Activated CD4-positive, alpha-beta T cell treated with anti-CD3 and anti-CD28 coated beads, Interleukin-10, Interleukin-2, amounts not matched to agents 100 ng/mL and 50 ng/mL, durations not matched to agents 16 hours and 8 hours (primary cell): ENCODE measurements at places on chromosomes 3 and 15.
A peak's percentile ranks its signal among the peaks of the same experiment; 100 is the strongest.

- DNase-seq: peak; percentile 7
Measured at GRCh38 chr3:20013396-20013795, 1.3 kb upstream of the PP2D1 start.

DNA sequence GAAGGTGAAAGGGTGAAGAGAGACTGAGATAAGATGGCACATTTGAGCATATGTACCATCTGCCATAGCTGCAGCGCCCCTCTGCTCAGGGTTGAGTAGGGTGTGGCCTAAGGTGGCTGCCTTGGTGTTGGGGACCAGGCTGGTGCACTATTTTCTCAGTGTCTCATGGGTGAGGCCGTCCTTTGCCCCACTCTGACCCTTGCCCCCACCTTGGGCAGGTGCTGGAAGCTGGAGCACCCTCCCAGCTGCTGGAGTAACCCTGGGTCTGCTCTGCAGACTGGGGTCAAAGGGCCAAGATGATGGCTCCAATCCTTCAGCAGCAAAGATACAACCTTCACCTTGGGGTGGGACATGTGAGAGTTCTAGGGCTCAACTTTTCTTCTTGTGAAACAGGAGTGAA is 69.2 kb downstream of the DAPK2 start:
- DNase-seq: no peak

DNA sequence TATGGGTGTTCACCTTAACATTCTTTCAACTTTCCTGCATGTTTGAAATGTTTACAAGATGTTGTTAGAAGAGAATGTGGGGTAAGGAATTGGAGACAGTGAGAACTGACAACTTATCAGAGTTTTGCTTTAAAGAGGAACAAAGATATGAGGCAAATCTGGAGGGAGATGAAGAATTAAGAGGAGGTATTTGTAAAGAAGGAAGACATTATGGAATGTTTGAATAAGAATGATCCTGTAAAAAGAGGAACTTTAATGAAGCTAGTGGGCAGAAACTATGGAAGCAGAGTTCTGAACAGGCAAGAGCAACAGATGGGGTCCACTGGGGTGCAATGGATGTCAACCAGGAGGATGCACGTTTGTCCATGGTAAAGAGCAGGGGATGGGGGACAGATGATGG is 27.7 kb downstream of the PLD1 start:
- DNase-seq: no peak

GRCh38 chr3:69406163-69406562 is 20.3 kb upstream of the FRMD4B start:
- no peak for DNase-seq

GRCh38 chr3:59751606-59752005 is 701.8 kb upstream of the CFAP20DC start:
- DNase-seq: no peak

DNA sequence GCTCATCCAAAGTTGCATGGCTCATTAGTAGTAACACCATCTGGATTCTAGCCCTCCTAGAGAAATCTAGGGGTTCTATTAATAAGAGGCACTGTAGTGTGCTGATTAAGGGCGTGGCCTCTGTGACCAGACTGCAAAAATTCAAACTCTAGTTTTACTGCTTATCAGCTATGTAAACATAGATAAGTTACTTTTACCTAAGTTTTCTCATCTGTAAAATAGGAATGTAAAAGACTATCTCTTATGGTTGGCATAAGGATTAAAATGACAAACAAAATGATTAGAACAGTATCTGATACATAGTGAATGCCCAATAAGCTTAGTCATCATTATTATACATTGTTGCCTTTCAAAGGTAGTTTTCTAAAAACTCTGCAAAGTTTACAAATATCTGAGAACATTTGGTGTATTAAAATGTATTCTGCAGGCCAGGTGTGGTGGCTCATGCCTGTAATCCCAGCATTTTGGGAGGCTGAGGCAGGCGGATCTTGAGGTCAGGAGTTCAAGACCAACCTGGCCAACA is 4.5 kb downstream of the PTX3 start:
- no peak for DNase-seq

GRCh38 chr3:46660003-46660402 is 33.5 kb downstream of the ALS2CL start:
- DNase-seq: no peak

- no peak for DNase-seq
Measured at GRCh38 chr3:112508860-112509259, 9.6 kb upstream of the BTLA start.

- peak; percentile 30 for DNase-seq
Measured at GRCh38 chr3:114504941-114505628, 211.3 kb downstream of the TIGIT start.

DNA sequence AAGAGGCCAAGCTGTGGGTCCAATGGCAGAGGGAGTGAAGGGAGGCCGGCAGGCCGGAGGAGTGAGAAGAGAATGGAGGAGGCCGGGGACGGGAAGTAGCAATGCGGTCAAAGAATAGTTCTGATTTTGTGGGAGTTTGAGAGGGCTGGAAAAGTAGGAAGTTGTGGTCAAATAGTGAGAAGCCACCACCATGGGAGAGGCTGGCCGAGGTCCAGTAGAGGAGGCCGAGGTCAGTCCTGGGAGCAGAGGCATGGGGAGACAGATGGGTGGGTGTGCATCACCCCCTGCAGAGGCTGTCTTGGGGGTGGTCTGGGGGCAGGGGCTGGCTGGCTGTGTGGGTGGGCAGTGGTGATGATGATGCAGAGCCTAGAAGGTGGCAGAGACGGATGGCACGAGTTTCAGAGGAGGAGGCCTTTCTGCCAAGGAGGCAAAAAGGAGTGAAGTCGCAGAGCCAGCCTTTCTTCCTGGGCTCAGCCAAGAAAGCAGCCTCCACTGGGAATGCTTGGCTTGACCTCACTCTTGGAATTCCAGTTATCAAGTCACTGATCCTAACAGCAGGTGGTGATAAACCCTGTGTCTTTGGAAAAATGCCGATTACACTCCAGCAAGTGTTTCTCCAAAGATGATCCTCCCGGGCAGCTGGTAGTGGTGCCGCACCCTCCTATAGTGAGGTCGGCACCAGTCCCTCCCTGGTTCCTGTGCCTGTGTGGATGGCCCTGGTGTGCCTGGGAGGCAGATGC is 57.3 kb downstream of the ARNT2 start:
- DNase-seq: no peak

GRCh38 chr15:63628123-63628822 is 31.1 kb downstream of the FBXL22 start:
- DNase-seq: no peak

- DNase-seq: no peak
Measured at GRCh38 chr3:123055352-123055751, 11.5 kb upstream of the PDIA5 start.

DNA sequence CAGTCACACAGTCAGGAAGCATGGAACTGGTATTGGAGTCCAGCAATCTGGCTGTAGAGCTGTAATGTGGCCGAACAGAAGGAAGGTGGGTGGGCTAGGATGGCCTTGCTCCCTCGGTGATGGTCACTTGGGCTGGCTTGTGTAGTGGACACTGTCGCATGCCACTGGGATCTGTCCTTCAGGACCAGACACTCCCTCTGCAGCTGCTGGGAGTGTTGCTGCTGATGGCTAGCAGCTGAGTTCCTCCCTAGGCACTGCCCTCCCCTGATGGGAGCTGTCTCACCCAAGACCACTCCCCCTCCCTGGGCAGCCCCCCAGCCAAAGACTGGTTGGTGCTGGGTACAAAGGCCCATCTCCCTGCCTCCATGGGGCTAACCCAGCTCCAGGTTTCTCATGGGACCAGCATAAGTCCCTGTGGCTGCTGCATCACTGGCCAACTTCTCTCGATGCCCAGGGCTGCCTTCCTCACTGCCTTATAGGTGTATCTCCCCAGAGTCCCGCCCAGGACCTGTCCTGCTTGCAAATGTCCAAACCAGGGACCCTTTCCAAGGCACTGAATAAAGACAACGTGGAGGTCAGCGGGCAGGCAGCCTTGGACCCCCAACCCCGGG is 48.4 kb downstream of the WNT7A start:
- DNase-seq: no peak

GRCh38 chr15:32965897-32966296 is 228.6 kb downstream of the FMN1 start:
- no peak for DNase-seq

DNA sequence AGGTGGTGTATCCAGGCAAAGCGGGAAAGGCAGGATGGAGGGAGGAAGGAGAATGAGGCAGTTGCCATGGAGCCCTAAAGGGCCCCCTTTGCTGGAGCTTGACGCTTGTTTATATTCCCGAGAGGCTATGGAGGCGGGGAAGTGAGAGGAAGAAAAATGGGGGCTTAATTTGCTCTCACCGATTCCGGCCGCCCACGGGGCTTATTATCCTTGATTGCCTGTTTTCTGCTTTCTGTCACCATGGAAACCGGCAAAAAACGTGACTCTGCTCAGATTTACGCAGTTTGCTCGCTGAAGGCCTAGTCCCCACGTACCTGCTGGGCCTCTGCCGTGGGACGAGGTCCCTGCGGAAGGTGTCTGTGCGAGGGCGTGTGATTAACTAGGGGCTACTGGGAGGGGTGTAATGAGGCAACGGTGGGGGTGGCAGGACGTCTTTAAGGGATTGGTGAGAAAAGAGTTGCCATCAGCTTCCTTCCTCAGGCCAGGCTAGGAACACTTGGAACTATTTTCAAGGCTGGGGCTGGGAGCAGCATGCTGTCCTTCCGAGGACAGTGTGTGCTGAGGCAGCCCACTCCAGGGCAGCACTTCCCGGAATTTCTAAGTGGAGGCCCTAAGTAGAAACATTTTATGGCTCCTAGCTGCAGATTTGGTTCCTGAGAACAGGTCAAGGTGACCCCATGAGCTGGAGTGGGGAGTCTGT is 110.8 kb upstream of the NDN start:
- no peak for DNase-seq

GRCh38 chr15:58521293-58521991 is 89.7 kb downstream of the LIPC start:
- no peak for DNase-seq

DNA sequence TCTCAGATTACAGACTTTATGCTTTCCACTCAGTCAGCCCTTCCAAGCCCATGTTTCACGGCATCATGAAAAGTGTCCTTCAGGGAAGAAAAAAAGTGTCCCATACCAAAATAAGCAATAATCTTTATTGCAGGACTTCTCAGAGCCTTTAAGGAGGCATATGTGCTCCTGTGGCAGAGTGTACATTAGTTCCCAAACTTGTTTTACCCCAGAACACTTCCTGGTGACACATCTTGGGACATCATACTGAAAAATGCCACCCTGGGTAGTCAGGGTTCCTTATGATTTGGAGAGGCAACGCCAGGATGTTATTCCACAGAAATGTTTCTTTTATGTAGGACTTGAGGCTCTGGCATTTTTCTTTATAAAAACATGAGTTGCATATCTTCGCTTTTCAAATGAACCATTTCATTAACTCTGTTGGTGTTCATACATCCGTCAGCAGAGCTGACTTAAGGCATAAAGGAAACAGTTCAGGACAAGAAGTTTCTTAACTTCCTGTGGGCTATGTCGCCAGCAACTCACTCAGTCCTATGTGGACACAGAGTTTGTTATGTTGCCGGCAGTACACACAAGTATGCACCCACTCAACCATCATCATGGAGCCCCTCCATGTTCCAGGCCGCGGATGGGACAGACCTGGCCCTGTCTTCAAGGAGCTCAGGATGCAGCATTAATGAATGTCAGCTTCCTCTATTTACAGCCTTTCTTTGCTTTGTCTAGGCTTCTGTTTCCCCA is 63.8 kb downstream of the CASR start:
- DNase-seq: no peak

- DNase-seq: no peak
Measured at GRCh38 chr3:154060238-154061000, 60.8 kb upstream of the ARHGEF26 start.

DNA sequence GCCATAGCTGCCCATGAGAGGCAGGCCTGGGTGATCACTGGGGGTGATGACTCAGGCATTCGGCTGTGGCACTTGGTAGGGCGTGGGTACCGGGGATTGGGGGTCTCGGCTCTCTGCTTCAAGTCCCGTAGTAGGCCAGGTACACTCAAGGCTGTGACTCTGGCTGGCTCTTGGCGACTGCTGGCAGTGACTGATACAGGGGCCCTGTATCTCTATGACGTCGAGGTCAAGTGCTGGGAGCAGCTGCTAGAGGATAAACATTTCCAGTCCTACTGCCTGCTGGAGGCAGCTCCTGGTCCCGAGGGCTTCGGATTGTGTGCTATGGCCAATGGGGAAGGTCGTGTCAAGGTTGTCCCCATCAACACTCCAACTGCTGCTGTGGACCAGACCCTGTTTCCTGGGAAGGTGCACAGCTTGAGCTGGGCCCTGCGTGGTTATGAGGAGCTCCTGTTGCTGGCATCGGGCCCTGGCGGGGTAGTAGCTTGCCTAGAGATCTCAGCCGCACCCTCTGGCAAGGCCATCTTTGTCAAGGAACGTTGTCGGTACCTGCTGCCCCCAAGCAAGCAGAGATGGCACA is 5.3 kb downstream of the WDR6 start:
- DNase-seq: no peak

DNA sequence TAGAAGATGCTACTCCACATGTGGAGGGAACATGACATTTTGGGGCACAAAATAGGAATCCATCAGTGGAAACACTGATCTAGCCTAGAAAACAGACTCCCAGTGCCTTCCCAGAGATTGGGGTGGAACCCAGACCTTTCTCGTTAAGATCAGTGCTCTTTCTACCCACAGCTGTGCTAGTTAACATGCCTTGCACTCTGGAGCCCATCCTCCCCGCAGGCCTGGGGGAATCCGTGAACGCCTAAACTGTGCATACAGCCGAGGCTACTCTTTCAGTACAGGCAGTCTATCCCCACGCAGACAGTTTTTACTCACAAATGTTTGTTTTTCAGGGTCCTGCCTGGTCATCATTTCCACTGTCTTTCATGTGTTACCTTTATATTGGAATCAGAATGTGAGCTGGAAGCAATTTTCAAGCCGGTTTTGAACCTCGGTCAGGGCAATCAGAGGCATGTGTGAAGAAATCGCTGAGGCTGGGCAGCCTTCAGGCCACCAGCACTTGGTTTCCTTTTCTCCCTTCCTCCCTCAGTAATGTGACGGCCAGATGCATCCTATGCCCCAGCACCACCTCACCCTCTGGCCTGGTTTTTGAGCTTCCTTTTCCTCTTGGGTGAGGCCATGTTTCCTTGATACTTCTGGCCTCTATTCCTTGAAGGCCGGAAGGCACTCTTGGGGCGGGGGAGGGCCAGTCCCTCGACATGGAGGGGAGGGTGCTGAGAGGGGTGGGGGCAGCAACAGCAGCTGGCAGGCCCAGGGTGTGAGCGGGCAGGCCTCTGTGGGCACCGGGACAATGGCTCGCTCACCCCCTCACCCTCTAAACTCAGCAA is 123.6 kb upstream of the GALNT15 start:
- DNase-seq: no peak

DNA sequence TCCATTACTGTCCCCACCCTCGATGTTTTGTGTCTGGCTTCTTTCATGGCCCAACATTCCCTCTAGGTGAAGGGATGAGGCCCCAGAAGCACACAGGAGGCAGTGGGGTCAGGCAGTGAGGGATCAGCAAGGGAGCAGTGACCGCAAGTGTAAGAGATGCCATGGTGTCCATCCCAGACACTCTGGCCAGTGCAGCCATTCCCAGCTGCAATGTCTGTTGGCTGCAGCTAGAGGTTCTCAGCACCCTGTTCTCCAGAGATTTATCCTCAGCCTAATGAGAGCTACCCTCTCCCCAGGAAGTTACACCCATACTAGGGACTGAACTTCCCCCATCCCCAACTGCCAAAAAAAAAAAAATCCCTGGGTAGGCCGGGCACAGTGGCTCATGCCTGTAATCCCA is 40.2 kb downstream of the TRANK1 start:
- no peak for DNase-seq
